ENCODE measurements at places on chromosomes 3 and 15.
A peak's percentile ranks its signal among the peaks of the same experiment; 100 is the strongest.

- no peak for DNase-seq
These were observed 21.3 kb downstream of the POC1A start for GRCh38 chr3:52132930-52133329.

- DNase-seq, result peak; percentile 70
These were observed 596.7 kb downstream of the FGF12 start for GRCh38 chr3:192130534-192131132.

GRCh38 chr3:195447201-195447600 is 4.4 kb upstream of the ACAP2 start:
- DNase-seq, result no peak

GRCh38 chr3:170621256-170621655 is 35.4 kb upstream of the SLC7A14 start:
- no peak for DNase-seq

DNA sequence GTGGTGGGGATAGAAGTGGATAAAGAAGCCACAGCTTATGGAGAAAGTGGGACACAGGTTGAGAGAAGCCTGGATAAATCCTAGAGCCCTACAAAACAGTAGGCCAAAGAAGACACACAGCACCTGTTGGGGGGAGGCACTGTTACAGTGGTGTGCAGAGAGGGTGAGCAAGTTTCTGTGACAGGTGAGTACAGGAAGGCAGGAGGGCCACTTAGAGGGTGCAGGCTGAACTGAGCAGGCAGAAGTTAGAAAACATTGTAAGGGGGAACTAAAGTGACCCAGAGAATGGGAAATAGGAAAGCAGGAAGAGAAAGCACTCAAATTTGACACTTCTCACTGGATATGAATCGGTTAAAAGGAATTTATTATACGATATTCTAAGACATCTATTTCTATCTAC is 146.1 kb upstream of the TMCO5A start:
- no peak for DNase-seq

DNA sequence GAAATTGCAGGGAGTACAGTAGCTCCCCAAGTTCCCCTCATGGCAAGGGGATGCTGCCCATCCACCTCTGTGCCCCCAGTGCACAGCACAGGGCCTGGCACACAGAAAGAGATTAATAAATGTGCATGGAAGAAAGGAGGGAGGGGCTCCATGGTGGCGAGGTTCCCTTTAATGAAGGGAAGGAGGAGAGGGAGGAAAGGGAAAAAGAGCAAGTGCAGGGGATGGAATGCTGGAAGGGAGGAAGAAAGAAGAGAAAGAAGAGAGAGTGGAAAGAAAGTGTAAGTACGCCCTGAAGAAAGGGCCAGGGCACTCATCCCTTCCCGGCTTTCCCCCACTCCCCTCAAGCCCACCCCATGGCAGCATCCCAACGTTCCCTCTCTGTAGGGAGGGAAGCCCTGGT is 1.5 kb upstream of the VIPR1 start:
- DNase-seq, result no peak

- DNase-seq, result no peak
These were observed 4.0 kb upstream of the SMCO1 start for GRCh38 chr3:196518966-196519717.

DNA sequence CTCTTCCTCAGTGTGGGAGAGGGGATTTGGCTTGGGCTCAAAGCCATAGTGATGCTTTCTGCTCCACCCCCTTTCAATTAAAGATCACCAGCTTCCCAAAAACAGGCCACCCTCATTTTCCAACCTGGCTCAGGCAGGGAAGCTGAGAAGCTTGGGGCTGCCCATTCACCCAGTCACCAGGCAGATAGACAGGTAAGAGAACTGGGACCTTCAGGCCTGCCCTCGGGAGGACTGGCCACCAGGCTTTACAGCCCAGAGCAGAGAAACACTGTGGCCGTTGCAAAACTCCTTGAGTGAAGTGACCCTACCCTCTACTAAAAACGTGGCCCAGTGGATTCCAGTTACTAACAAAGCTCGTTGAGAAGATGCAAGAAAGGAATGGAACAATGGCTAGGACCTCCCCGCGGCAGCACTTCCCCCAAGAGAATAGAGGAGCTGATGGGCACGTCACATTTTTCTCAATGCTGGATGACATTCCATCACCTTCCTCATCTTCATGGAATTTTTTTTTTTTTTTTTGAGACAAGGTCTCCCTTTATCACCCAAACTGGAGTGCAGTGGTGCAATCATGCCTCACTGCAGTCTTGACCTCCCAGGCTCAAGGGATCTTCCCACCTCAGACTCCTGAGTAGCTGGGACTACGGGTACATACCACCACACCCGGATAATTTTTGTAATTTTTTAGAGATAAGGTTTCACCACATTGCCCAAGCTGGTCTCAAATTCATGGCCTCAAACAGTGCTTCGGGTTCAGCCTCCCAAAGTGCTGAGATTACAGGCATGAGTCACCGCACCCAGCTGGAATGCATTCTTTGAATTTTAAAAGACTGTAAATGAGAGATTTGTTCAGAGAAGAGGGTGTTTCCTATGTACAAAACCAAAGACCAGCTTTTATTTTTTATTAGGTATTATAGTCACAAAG is 37.9 kb downstream of the LIPC start:
- no peak for DNase-seq

DNA sequence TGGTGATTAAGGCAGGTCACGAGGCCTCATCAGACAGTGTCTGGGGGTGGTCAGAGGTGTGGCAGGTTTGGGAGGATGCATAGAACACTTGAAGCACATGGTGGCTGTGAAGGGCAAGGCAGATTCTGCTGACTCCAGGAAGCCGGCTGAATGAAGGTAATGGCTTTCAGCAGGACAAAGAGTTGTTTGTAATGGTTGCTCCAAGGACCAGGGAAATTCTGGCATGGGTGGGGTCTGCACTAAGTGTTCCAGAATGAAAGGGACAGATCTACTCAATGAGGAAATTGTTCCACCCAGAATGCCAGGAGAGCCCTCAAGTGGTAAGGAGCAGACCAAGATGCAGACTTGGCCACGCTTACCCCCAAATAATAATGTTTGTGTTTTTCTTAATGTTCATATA is 70.7 kb upstream of the ACAD9 start:
- no peak for DNase-seq

DNA sequence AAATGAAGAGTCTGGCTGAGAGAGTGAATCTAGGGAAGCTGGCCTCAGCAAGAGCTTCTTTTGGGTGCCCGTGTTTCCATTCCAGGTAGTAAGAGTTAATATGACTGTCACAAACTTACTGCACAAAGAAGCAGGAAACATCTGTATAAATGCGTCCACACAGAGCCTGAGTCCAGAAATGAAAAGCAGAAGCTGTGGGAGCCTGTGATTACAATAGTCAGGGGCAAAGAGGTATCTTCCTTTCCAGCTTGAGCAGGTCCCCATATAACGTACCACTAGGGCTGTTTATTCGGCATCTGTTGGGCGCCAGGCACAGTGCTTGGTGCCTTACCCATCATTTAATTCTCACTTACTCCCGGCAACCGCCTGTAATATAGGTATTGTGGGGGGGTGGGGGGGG is 40.5 kb upstream of the B3GNT5 start:
- peak; percentile 61 for DNase-seq

- no peak for DNase-seq
These were observed 26.2 kb upstream of the IL20RB start for GRCh38 chr3:136931606-136932005.

- DNase-seq, result no peak
These were observed 68.0 kb downstream of the MDFIC2 start for GRCh38 chr3:70244422-70244821.

- DNase-seq, result no peak
These were observed 476.1 kb downstream of the NAALADL2 start for GRCh38 chr3:175335229-175335628.

GRCh38 chr15:40161693-40162391 is 973 bp downstream of the BUB1B start:
- DNase-seq, result no peak

DNA sequence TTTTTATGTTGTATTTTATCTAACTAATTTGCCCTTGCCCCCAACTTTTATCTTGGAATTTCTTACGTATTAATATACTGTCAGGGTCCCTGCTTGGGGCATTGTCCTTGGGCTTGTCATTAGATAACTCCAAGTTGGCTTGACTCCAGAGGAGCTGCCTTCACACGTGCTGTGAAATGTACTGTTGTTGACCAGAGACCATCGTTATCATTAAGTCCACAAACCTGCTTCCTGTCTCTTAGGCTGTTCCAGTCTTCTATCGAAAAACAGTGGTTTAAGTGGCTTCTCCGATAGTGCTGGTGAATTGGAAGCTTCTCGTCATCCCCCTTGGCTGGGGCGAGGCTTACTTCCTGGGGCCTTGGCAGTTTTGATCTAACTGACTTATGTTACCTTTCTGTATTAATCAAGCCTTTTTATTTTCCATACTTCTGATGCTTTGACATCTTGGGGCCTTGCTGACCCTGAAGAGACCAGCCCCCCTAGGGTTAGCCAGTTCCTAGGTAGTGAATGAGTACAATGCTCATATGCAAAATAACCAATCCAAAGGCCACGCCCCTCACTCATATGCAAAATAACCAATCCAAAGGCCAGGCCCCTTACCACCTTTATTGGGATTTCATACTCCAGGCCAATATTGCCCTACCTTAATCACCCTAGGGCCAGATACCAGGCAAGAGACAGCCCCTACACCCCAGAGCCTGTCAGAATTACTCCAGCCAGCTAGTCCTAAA is 164.5 kb downstream of the IGF1R start:
- DNase-seq, result no peak

GRCh38 chr15:92811148-92811913 is 88.8 kb upstream of the CHD2 start:
- DNase-seq, result no peak

GRCh38 chr3:167862104-167862730 is 126.7 kb downstream of the SERPINI1 start:
- DNase-seq, result no peak

GRCh38 chr3:78765671-78766485 is 1001.9 kb downstream of the ROBO1 start:
- DNase-seq, result no peak

- no peak for DNase-seq
These were observed 260.2 kb upstream of the HES1 start for GRCh38 chr3:193875601-193876321.

DNA sequence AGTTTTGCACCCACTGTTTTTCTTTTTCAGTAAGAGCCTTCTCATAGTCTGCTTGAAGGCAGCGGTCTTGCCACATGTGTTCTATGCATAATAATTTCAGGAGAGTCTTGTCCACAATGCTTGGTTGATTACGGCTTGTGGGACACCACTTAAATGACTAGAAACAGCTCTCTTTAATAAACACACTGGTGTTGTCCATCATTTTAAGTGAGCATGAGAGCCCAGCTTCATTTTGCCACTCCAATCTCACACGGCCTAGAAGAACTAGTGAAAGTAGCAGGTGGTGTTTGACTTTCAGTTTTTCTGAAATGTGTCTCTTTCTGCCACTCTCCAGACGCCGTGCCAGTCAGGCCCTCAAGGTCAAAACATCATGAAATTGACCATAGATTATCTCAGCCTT is 292.1 kb downstream of the LPP start:
- no peak for DNase-seq

- DNase-seq, result peak; percentile 52
These were observed 90.2 kb downstream of the CERS3 start for GRCh38 chr15:100438570-100438969.

- DNase-seq, result no peak
These were observed 58.8 kb downstream of the MAP3K13 start for GRCh38 chr3:185421577-185422232.

DNA sequence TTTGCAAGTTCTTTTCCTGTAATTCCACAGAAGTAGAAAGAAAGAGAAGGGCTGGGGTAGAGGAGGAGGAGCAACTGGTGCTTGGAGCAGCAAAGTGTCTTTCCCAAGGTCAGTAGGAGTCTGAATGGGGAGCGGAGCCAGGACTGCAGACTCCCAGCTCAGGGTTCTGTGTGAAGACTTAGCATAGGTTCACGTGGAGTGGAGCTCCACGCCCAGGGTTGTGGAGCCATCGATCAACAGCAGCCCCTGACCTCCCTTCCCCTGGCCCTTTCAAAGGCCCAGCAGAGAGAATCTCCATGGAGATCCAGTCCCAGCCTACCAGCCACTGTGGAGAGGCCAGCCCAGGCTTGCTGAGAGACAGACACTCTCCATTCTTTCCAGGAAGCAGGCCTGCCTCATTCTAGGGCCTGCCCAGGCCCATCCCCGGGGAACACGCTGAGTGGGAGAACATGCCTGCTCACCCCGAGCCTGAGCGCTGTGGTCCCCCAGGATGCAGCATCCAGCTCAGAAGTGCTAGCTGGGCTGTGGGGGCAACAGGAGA is 62.1 kb downstream of the CORO2B start:
- no peak for DNase-seq

DNA sequence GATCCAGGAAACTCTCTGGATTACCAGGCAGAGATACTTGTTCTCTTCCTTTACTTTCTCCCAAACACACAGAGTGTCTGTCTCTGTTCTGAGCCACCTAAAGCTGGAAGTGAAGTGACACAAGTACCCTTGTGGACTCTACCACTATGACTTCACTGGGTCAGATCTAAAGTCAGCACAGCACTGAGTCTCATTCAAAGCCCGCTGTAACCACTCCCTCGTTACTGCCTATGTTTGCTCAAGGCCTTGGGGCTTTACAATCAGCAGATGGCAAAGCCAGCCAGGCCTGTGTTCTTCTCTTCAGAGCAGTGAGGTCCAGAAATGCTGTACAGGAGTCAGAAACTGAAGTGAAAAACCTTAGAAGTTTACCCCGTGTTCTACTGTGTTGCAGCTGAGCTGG is 588.3 kb upstream of the SEMA6D start:
- DNase-seq, result no peak
